ENCODE measurements at places on chromosomes 2 and 18.

DNA sequence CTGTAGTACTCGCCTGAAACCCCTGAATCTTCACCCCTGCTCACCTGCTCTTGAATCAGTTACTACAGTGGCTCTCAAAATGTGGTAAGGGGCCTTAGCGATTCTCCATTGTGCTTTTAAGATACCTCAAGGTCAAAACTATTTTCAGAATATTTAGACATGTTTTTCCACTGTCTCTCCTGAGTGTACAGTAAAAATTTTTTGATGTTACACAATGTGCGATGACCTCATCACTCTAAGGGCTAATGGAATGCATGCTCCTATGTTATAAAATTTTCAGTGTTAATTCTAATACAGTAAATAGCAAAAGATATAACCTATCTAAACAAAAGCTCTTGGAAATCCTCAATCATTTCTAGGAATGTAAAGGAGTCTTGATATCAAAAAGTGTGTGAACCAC, 336.9 kb upstream of the PKDCC start:
- no peak for DNase-seq

- DNase-seq = no peak
These were observed 17.2 kb upstream of the ASB18 start for GRCh38 chr2:236281423-236281822.

GRCh38 chr2:119010336-119010735, 68.3 kb downstream of the MARCO start:
- no peak for DNase-seq

DNA sequence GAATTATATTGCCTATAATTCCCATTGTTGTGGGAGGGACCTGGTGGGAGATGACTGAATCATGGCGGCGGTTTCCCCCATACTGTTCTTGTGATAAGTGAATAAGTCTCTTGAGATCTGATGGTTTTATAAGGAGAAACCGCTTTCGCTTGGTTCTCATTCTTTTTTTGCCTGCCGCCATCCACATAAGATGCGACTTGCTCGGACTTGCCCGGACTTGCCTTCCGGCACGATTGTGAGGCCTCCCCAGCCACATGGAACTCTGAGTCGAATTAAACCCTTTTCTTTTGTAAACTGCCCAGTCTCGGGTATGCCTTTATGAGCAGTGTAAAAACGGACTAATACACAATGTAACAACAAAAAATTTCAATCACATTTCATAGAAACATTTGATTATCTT, 115.8 kb downstream of the C2orf74 start:
- no peak for DNase-seq

DNA sequence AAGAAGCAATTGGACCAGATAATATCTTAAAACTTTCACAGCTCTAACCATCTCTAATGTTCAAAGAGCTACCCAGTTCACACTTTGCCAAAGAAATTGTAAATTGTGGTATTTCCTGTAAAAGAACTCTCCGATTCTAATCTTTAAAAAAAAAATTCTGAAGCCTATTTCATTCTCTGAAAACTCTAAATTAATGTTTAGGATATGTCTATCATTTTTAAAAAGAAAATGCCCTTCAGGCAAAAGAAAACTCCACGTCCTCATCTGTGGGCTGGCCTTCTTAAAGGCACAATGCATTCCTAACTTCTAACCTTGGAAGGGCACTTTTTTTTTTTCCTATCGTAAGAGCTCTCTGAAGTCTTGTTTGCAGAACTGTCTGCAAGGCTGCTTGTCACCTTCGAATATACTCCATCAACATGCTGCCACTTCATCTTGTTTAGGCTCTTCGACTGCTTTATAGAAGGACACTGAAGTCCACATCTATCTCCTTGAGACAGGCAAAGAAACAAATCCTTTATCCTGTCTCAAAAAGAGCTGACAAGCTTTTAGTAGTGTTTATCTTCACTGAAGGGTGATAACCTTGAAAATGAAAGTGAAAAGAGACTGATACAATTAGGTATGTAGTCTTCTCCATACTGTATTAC, 124.3 kb upstream of the SLC39A10 start:
- peak; percentile 44 for DNase-seq

DNA sequence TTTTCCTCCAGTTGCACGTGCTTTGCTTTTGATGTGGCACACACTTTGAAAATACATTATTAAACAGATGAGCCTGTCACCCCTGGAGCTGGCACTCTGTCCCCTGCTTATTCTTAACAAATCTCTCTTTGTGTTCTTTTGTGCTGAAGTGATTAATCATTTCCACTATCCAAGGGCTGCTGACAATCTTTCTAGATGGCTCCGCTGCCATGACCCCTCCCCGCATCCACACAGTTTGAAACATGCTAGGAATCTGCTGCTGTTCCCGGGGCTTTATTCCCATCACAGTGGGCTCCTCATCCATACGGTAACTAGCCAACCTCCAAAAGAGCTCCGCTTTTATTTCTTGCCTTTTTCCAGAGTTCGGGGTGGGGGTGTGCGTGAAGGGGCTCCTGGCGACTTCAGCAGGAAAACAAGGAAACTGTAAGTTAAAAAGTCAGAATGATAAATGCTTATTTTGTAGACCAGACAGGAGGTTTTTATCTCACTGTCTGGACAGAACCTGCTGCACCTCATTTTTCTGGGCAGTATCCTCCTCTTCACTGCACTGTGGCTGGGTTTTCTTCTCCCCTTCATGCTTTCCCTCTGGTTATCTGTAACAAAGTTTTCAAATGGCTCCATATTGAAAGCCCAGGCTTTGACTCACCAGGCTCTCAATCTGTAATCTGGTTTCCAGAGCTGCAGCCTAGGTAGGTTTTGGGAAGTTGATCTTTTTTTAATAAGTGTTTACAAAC, 319.7 kb downstream of the AFF3 start:
- no peak for DNase-seq

GRCh38 chr2:232126301-232127099, 165.0 kb downstream of the DIS3L2 start:
- DNase-seq = no peak

Measured in activated CD4-positive, alpha-beta T cell treated with anti-CD3 and anti-CD28 coated beads, Interleukin-2, amount 10 ng/mL, durations not matched to agents 7 days and 5 days (primary cell).